Dermis microvascular lymphatic vessel endothelial cell (primary cell): ENCODE measurements at places on chromosomes 5 and 9.

GRCh38 chr5:107063511-107063910 is 607.2 kb downstream of the EFNA5 start:
- no peak for DNase-seq

DNA sequence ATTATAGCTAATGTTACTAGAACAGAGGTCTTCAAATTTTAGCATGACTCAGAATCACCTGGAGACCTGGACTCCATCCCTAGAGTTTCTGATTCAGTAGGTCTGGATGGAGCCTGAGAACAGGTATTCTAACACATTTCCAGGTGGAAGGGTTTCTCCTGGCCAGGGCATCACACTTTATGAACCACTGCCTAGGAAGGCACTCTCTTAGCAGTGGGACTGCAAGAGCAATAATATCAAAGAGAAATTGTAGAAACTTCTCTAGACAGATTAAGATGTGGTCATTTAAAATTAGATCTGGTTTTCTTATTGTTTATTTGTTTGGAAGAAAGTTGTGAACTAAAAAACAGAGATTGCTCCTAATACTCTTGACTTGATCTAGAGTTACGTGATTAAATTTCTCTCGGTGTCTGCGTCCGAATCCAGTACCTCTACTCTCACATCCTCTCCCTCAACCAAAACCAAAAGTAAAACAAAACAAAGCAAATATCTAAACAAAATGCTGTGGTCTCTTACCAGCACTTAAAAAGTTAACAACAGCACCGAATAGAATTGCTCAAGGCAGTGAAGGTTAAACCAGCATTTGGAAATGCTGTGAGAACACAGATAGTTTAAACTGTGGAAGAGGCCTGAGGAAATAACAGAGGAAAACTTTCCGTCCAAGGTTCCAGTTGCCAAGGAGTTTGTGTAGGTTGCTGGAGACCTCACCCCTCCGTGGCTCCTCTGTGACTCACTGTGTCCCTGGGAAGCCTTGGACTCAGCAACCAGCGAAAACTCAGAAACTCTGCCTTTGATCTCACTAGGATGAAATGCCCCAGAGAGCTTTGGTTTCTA is 193.4 kb downstream of the ARRDC3 start:
- DNase-seq, result no peak

GRCh38 chr5:132016721-132017250 is 5.3 kb upstream of the ACSL6 start:
- no peak for DNase-seq

DNA sequence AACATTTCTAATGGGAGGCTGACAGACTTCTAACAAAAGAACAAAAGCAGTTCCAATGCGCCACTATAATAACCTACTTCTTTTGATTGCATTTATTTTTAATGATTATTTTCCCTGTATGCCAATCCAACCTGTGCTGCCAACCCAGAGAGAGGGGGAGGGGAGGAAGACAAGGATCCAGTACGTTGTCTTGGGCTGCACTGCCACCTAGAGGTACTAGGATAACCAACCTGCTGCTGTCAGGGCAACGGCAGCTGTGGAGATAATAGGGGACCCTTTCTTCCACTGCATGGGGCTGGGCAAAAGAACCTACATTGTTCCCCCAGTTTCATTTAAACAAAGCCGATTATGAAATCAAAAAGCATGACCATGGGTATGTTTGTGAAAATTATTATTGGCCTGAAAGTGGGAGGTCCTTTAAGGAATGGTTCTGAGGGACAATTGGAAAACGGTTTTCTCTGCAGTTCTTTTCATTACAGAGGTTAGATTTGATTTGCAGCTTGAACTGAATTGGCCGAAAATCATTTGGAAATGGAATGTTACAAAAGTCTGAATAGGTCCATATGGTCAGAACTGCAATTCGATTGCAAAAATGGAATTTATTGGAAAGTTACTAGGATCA is 101.3 kb downstream of the RASEF start:
- DNase-seq, result peak; percentile 64

DNA sequence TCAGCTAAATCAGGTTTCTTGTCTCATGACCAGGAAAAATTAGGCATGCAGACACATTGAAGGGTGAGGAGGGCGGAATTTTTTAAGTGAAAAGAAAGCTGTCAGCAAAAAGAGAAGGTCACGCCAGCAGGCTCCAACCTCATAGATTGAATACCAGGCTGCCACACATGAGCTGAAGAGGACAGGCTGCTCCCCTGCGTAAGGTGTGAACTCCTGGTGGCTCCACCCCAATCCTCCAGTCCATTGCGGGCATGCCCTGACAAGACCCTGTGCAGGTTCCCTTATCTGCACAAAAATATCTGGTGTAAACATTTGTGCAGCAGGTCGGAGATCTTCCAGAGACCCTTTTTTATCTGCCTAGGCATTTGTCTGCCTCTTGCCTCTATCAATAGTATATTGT is 22.9 kb upstream of the TEX10 start:
- no peak for DNase-seq

DNA sequence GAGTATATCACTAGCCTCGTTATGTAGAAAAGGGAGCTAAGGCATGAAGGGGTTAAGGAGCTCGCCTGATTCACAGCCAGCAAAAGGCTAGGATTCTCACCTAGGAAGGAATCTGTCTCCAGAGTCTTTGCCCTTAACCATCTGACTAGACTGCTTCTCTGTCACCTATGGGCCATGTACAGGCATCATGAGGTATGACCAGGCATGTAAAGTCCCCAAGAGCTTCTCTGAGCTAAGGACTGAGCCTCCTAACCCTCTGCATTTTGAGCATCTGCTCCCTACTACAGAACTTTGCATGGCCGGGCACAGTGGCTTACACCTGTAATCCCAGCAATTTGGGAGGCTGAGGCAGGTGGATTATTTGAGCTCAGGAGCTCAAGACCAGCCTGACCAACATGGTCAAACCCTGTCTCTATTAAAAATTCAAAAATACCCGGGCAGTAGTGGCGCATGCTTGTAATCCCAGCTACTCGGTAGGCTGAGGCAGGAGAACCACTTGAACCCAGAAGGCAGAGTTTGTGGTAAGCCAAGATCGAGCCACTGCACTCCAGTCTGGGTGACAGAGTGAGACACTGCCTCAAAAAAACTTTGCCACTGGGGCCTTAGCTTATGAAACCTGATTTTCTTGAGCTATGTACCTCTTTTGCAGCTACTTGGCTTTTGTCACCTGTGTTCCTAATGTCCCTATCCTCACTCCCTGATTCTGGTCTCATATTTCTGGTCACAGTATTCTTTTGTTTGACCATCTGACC is 33.2 kb upstream of the IL7R start:
- DNase-seq, result no peak

DNA sequence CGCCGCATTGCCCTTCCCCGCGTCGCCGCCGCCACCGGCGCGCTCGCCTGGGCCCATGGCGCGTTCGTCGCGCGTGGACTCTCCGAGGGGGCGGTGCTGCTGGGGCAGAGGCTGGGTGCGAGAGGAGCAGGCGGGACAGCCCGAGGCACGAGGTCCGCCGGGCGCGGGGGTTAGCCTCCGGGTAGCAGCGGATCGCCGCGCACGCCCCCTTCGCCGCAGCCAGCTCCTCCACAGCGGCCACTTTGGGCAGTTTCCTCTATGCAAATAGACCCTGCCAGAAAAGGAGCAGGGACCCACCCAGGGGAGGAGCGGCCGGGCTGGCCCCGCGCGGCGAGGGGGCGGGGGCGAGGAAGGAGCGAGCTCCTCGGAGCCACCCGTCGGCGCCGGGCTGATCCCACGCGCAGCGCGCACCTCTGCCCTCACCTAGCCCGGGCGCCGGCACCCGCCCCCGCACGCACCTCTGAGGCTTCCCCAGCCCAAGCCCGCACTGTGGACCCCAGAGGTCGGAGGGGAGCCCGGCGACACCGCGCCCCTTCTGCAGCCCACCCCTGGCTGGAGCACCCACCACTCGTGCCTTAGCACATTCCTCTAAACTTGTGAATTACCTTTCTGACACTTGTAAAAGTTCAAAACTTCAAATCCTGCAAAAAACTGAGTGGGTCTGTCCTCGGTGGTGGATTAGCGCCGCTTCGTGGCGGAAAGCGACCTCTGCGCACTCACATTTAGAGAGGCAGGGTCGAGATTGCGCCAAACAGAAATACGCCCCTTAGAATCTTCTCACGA is at the start of gene COL23A1:
COL23A1 (minus strand) TSS at position 253 of the 783 bp plus-strand sequence.
- DNase-seq, result peak; percentile 35

- no peak for DNase-seq
Measured at GRCh38 chr9:95605101-95605500, 88.3 kb upstream of the PTCH1 start.

GRCh38 chr5:112275671-112276070 is 143.4 kb downstream of the EPB41L4A start:
- no peak for DNase-seq

- DNase-seq, result peak; percentile 14
Measured at GRCh38 chr5:141182248-141182647, at the start of gene PCDHB16. TSS of gene PCDHB16 (plus strand) at chr5:141182387. CDS start at chr5:141182560, 173 bp downstream.

GRCh38 chr5:79992891-79993657 is 2.0 kb upstream of the MTX3 start:
- no peak for DNase-seq

DNA sequence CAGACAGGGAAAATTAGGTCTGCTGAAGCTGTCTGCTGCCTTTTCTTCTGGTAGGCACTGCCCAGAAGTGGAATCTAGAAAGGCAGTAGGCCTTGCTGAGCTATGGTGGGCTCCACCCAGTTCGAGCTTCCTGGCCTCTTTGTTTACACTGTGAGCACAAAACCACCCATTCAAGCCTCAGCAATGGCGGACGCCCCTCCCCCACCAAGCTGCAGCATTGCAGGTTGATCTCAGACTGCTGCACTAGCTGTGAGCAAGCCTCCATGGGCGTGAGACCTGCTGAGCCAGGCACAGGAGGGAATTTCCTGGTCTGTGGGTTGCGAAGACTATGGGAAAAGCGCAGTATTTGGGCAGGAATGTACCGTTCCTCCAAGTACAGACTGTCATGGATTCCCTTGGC is 18.5 kb downstream of the AGTPBP1 start:
- no peak for DNase-seq

DNA sequence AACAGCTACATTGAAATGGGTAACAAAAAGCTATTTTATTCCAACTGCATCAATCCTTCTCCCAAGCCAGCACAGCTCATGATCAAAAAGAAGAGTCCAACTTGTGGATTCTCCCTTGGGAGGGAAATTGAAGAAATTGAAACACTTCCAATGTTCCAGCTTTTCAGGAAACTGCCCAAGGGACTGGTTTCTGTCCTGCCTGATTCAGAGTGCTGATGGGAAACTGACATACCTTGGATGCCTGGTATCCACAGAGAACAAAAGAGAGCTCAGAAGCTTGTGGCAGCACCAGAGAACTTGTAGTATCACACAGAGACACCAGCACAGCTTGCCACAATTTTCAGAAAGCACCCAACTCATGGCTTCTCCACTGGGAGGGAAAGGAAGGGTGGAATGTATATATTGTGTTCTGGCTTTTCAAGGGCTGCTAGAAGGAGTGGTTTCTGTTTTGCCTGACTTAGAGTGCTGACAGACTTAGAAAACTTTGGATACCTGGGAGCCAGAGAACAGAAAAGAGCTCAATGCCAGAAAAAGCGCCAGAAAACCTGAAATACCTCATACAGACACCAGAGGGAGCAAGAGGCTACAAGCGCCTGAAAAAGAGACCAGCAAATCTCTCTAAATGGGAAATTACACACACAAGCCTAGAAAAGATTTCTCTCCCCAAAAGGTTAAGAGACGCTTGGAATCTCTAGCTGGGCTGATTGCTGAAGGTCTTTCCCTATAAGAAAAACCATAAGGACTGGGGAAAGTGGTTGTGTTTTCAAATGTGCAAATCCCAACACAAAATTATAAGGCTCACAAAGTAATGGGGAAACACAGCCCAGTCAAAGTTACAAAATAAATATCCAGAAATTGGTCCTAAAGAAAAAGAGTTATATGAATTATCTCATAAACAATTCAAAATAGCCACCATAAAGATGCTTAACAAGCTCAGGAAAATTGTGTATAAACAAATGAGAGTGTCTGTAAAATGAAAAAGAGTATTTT is 178.8 kb downstream of the SPOCK1 start:
- peak; percentile 68 for DNase-seq

- DNase-seq, result no peak
Measured at GRCh38 chr9:120974921-120975320, 48.3 kb upstream of the TRAF1 start.

DNA sequence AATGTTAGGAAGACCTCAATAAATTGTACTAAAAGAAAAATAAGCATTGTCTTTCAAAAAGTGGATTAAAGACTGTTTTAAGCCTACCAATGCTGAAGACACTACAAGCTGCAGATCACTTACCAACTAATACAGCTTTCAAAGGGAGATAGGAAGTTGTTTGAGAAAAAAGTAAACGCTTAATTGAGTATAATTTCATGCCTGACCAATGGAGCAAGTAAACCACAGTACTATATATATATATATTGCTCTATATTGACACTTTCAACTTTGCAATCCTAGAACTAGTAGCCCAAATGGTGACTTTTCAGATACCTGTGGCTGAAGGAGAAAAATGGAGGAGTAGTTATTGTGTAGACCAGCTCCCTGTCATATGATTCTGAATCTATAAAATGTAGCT is 85.7 kb downstream of the FREM1 start:
- no peak for DNase-seq

DNA sequence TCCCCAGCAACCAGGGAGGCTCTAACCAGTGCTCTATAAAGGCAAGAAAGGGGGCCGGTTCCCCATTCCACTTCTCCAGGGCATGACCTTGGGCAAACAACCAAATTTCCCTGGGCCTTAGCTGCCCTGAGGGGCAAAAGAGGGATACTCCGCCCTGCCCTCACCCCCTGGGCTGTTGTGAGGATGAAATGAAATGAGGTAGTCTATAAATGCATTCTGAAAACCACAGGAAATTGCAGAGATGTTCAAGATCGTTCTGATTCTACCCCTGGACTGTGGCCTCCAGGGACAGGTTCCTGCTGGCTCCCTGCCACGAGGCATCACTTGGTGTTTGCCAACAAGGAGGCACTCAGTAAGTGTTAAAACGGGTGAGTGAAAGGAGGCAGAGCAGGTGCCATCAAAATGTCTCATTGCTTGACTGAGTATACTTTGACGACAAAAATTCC is 5.7 kb downstream of the RAPGEF1 start:
- DNase-seq, result no peak
